NCI-H1092 (cell line): ENCODE measurements at places on chromosomes 2 and 18.

DNA sequence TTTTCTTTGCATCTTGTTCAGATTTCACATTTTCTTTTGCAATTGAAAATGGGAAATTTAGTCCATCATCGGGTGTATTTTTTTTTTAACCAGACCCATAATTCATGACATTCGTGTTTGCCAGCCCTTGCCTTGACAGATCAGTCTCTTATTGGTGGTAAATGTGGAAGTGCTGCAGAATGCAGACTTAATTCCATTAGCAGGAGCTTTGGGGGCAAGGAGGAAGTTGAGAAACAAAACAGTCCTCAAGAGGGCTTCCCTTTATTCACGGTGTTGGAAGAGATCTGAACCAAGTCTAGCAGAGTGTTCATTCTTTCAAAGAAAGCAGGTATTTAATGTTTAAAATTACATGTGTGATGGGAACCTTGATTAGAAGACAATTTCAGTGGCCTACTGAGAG, 16.6 kb upstream of the RPE start:
- DNase-seq: no peak

DNA sequence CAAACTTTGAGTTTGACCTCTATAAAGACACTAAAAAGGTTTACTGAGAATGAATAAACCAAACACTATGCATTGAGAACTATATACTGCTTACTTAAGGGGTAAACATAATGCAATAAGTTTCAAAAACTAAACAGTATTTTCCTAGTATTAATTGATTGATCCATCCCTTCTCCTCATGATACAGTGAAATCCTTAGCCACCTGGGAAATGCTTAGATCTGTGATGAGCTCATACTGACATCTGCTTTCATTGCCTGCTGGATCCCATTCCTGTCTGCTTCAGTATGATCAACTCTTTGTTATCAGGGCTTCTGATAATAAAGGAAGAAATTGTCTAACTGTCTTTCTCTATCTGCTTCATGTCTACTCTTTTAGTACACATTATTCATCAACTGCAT, 74.9 kb upstream of the UBE2E3 start:
- DNase-seq: no peak

DNA sequence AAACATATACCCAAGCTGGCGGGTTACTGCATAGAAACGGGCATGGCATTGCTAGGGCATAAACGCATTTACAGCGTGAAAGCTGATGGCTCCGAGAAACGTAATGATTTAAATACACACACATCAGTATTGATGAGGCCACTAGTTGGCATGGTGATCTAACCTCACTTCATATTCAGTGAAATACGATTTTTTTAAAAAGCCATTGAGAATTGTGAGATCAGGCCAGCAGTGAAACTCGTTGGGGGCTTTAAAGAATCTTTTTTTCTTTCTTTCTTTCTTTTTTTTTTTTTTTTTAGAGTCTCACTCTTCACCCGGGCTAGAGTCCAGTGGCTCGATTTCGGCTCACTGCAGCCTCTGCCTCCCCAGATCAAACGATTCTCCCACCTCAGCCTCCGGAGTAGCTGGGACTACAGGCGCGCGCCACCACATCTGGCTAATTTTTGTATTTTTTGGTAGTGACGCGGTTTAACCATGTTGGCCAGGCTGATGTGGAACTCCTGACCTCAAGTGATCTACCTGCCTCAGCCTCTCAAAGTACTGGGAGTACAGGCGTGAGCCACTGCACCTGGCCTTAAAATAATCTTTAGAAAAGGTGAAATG, 2.4 kb upstream of the SMAD7 start:
- no peak for DNase-seq

GRCh38 chr18:56843241-56843640, 192.1 kb downstream of the WDR7 start:
- no peak for DNase-seq

- DNase-seq: no peak
These were observed 135.4 kb downstream of the L3MBTL4 start for GRCh38 chr18:6279308-6279707.

DNA sequence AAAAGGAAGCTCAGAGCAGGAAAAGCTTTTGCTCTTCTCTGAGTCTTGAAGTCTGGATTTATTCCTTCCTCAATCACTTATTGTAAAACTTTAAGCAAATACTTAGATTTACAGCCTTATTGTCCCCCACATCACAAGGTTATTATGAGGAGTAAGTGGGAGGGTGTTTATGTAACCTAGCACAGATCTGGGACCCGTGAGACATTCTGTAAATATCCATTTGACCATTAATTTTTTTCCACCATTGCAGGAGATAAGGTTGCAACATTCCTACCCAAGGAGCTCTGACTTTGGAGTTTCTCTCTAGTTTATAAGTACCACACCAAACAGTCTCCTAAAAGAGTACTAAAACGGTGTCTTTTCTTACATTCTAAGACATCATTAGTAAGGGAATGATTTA, 52.1 kb upstream of the CTIF start:
- no peak for DNase-seq

- DNase-seq: no peak
These were observed 85.2 kb downstream of the EML4 start for GRCh38 chr2:42254186-42254895.

GRCh38 chr2:84866122-84866521, 14.8 kb downstream of the TRABD2A start:
- no peak for DNase-seq

DNA sequence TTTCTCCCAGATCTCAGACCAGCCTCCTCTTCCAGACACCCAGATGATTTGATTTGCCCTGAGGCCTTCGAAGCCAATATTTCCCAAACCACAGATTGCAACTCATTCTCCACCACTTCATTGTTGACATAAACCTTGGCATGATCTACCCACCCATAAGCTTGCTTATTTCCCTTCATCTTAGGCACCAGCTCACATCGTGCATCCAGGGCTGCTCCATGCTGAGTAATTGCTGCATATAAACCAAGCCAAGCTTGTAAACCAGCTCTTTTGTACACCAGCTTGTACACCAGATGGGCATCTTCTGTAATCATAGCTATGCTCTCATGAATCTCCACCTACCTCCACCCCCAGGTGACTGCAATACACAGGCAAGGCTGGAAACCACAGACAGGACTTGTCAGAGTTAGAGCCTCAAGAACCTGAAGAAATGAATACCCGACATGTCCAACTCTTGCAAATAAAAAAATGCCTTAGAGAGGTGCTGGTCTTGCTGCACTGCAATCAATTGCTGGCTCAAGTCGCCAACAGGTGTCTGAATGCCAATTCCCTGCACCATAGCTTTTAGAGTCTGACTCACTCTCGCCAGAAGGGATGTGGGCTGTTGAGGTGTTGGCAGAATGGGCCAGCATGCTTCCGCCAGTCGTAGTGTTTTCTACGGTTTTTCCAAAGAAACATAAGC, 31.5 kb downstream of the TRABD2A start:
- DNase-seq: no peak

DNA sequence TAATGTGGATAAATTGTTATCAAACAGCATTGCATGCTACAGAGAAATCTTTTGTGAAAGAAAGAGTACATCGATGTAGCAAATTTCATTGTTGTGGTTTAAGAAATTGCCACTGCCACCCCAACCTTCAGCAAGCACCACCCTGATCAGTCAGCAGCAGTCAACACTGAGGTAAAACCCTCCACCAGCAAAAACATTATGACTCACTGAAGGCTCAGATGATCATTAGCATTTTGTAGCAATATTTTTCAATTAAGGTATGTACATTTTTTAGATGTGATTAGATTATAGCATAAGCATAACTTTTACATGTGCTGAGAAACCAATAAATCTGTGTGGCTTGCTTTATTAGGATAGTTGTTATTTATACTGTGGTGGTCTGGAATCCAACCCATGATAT, 75.5 kb downstream of the ZNF385B start:
- no peak for DNase-seq

DNA sequence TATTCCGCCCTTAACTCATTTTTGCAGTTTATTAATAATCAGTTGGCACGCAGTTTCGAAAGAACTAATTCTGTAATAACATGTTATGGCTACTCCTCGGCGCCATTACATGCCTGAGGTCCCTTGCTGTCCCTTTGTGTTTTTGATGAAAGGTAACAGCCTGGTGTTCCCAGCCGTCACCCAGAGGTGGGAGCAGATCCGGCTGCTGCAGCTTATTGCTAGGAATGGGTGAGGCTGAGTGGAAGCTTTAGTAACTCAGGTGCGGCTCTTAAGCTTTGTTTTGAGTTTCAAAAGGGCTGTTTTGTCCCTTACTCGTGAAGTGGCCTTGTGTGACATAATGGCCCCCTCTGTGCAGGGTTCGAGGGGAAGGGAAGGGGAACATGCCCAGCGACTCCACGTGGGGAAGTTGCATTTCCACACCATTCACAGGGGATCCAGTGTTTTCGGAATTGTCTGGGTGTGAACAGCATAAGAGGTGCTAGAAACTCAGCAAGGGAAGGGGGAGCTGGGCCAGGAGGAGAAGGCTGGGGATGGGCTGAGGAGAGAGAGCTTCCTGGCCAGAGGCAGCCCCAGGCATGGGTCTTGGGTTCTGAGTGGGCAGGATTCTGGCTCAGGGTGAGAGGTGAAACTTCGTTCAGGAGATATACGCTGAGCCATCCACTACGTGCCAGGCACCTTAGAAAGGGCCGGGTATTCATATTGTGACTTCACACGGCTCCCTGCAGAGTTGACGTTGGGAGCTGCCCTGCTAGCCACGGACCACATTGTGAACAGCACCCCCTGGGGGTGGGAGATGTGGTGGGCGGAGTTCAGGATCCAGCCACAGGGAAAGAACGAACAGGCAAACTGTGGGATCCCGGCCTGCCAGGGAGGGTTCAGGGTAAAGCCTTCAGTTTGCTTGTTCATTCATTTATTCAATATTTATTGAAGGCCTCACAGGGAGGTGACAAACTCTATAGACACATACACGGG, 84.4 kb downstream of the TGOLN2 start:
- no peak for DNase-seq

DNA sequence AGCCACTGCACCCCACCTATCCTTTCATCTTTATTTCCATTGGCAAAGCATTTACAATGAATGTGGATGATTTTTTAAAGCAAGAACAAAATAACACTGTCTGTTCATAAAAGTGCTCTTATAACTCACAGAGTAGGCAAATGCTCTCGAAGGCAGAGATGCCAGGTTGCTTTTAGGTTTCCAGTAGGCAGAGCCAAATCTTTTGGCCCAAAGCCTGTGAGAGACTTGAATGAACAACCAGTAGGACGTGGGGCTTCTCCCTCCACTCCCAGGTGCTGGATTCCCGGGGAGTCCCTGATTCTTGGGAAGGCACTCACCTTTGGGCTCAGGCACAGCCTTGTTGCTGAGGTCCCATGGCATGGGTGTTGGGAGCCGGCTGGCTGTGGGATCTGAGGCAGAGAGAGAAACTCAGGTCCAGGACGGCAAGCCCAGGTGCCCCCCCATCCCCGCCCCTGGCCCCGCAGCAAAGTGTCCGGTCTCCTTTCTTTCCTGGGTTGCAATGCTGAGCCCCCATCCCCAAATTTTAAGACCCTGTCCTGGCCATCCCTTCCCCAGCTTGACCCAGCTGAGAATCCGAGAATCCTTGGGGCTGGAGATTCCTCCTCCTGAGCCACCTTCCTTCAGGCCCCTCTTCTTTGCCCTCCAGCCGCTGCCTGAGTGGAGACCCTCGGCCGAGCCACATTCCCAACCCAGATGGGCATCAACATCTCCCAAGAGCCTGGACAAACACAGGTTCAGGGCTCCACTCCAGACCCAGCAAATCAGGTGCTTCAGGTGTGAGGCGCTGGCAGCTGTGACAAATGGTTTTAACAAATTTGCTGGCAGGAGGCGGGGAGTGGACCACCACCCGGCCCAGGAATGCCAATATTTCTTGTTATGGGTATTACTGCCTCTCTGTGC, 5.8 kb downstream of the NEURL3 start:
- no peak for DNase-seq

DNA sequence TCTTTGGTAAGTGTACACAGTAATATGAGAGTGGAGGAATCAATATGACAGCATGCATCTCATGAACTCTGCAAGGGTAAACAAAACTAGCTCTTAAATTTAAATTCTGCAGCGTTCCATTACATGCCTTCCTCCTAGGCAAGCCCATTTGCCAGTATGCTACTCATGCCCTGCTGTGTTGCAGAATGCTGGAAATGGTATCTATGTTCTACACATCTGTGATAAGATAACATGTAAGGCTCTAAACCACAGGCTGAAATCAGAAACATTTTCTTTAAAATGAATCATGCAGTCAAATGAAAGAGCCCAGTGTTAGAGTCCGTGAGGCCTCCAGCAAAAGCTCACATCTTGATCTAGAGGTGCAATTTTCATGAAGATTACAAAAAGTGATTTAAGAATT, 112.8 kb upstream of the FN1 start:
- DNase-seq: no peak

- no peak for DNase-seq
These were observed at the start of gene SNORC for GRCh38 chr2:232870018-232870765. TSS of gene SNORC (plus strand) at chr2:232870264. CDS start at chr2:232870342, 78 bp downstream.

DNA sequence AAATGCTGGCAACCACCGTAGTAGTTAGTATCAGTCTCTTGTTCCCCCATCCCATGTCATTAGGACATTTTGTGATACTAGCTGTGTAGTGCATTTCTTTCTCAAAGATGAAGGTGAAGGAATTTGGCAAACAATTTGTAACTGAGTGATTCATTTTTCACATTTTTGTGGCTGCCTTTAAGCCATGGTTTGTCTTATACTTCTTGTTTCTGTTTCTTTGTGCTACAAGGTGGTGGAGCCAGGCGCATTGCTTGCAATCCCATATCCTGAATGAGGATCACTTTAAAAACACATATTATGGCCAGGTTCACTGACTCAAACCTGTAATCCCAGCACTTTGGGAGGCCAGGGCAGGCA, 40.6 kb downstream of the GPD2 start:
- DNase-seq: no peak

GRCh38 chr2:159613651-159614285, 2.6 kb downstream of the BAZ2B start:
- DNase-seq: no peak

DNA sequence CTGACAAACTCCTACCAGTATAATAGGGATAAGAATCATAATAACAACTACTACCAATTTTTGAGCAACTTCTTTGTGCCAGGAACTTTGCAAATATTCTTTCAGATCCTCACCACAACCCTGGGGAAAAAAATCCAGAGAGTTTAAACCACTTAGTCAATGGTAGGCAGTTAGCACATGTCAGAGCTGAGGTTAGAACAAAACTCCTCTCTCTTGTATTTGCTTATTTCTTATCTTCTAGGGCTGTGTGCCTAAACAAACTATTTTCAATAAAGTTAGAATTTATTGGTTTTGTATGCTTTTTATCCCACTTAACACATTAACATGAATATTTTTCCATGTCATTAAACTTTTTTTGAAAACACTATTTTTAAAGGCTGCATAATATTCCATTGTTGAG, 127.1 kb downstream of the BCL11A start:
- no peak for DNase-seq

DNA sequence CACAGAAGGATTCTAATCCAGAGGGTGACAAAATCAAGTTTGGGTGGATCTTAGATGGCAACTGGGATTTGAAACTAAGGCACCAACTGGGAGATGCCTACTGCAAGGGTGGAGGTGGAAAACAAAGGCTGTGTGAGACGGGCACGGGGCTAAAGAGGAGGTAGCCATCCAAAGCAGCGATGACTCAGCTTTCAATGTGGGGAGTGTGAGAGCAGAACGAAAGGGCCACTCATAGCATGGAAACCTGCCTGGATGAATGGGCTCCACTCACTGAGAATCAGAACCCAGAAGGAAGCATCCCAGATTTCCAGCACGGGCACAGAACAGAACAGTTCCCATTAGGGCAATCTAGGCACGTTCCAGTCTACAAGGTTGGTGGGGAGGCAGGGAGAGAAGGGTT, 159.5 kb downstream of the COL4A4 start:
- no peak for DNase-seq
